ENCODE measurements at places on chromosomes 3 and 15. TPM values are rescaled to one million over a fixed set of nuclear protein-coding genes. Genes with fewer than 3 reads are reported as not detected.

DNA sequence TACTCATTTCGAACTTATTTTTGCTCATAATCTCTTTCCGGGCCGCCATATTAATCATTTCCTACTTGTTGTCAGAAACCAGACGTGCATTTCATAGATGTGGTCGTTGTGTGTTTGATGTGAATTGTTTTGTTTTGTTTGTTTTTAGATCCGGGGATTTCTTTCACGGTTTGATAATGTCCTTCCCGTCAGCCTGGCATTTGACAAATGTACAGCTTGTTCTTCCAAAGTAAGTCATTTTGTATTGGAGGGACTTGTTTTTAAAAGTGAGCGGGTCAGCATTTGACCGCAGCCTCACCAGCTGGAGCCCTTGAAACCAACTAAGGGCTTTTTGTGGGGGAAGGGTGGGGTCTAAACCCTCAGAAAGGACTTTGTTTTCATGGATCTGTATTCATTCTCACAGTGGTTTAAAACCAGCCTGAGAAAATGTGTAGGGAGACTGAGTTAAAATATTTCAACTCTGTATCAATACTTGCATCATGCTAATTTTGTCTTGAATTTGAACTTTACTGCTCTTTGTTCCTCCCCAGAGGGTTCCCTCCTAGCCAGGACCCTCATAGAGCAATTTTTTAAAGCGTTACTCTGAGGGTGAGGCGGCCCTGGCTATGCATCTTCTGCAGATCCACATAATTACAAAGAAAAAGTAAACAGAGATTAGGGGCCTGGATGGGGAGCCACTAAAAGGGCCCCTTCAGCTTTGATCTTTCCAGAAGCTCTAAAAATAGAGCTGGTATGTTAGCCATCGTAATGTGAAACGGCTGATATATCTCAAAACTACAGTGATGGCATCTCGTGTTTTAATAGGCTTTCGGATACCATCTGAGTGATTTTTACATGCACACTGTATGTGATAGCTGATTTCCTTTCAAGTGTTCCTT, 107.9 kb downstream of the ATG7 start:
- DNase-seq: no peak

- no peak for DNase-seq
These were observed 56.1 kb downstream of the MYZAP start for GRCh38 chr15:57647791-57648130.

DNA sequence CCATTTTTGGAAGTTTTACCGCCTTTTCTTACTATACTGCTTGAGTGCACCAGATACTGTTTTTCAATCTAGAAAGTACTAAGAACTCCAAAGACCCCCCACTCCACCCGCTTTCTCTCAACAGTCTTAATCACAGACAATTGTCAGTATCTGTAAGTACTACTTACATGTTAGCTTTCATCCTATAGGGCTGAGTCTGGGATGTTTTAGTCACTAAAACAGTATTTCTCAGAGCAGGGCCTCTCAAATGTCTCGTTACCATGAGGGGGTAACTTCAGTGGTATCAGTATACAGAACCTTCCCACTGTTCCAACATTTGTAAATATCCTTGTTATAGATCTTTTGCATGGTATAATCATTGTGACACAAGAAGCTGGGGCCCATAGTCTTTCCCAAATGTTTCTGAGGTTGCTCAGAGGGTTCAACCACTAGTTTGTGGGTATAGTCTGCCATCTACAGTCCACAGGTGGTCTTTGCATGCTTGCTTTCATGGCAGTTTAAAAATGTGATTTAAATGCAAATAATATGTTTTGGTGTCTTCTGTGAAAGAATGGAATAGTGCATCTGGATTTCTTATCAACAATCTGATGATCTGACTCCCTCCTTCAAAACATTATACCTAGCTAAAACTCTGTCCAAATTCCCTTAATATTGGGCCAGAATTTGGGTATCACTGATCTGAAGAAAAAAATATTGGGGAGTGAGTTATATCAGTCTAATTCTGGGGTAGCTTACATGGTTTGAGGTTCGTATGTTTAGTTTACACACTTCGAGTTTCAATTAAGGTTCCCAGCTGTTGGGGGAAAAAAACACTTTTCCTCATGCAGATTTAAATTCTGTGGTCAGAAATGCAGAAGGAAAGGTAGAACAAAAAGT, 18.0 kb upstream of the DNAJC13 start:
- DNase-seq: no peak

Gene CAV3
- not detected for total RNA-seq

Gene MUC4
- total RNA-seq: not detected

Gene CHRM5
- total RNA-seq: not detected

Gene AMIGO3
- 1.9 TPM for total RNA-seq

Gene C3orf62
- 13.7 TPM for total RNA-seq

Gene CISH
- total RNA-seq: 15.1 TPM

Gene TMEM45A
- total RNA-seq: 6.8 TPM

Gene SHC4
- total RNA-seq: 0.48 TPM

All from omental fat pad (tissue), 4 donors.